ENCODE measurements at places on chromosomes 16 and 17.

DNA sequence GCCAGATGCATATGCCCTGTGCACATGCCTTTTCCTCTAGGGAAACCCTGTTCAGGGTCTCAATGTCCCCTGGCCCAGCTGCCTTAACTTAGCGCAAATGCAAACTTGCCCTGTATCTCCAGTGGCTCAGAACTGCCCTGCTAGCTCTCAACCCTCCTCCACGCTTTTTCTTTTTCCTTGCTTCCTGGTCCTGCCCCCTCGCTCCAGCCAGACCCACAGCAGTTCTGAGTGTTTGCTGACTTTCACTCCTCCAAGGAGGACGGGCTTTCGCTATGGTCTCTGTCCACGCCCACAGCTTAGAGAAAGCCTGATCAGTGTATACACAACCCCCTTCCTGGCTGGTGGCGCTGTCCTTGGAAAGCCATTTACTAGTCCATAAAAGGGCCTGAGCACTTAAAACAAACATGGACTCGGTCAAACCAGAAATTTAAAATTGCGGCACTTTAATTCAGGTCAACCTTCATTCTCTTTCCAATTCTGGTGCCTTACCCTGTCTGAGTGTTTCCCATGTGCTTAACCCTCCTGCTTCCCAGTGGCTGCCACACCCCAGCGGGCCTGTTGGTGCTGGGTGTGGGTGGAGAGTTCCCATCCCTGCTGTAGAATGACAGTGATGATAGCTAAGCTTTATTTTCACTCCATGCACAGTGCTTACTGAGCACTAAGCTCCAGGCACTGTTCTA is 15.6 kb upstream of the TMEM98 start:
- DNase-seq, result no peak

DNA sequence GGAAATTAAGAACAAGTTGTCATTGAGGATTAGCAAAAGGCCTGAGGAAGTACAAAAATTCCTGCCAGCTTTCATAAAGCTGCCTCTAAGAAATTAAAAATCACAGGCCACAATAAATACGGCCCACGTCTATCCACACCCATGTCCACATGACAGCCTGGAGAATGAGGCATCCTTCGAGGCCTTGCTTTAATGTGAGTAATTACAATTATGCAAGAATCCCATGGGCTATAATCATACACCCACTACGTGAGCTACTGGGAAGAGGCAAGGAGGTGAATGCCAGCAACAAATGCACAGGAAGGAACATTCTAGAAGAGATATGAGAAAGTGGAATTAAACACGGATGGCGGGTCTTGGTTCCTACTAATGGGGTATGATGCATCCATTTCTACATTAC is 65.4 kb upstream of the ZFHX3 start:
- no peak for DNase-seq

DNA sequence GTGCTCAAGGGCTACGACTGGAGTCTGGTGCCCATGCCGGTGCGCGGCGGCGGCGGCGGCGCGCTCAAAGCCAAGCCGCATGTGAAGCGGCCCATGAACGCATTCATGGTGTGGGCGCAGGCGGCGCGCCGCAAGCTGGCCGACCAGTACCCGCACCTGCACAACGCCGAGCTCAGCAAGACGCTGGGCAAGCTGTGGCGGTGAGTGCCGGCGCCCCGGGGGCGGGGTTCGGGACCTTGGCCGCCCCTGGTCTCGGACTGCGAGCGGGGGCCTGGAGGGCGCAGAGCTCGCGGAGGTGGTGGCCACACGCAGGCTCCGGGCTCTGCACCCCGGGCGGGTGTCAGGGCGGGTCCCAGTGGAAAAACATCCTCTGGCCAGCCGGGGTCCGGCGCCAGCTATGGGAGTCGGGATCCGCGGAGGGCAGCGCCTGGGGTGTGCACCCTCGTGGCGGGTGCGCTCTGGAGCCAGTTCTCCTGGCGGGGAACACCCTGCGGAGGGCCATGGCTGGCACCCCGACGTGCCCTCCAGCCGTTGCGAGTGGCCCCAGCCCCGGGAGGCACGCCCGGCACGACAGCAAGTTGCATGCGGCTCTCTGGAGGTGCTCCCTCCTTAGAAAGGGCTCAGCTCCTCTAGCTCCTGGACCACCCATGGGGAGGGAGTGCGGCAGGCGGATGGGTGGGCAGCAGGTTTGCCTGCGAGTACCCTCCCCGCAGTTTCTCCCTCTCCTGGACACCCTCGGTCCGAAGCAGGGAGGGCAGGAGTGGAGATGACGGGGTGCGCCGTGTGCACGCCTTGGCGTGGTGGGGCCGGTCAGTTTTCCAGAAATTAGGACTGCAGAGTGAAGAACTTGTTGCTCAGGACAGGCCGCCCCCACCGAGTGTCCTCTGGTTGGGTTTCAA is 824 bp downstream of the SOX8 start:
- DNase-seq, result no peak

DNA sequence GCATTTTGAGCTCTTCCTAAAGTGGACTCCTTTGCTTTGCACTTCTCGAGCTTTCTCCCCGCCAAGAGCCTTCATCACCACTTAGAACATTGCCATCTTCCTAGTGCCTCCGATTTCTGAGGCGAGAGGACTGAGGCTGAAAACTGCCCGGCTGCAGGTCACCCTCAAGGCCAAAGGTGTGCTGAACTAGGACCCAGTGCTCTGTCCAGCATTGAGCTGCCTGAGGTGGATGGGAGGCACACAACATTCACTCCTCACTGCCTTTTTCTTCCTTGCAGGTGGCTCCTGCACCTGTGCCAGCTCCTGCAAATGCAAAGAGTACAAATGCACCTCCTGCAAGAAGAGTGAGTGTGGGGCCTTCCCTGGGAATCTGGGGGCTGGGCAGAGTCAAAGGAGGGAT is 5.4 kb downstream of the MT1A start:
- DNase-seq, result no peak

DNA sequence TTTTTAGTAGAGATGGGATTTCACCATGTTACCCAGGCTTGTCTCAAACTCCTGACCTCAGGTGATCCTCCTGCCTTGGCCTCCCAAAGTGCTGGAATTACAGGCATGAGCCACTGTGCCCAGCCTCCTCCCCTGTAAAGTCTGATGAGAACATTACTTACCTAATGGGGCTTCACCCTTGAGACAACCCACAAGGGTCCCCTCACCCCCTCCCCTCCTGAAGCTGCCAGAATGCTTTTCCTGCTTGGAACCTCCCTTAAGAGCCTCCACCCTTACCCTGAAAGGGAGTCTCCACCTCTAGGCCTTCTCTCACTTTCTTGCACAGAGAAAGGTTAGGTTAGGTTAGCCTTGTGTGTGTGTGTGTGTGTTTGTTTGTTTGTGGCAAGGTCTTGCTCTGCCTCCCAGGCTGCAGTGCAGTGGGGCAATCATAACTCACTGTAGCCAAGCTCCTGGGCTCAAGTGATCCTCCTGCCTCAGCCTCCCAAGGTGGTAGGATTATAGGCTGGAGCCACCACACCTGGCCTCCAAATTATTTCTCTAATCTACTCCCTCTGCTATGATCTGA is 8.9 kb downstream of the SLC5A11 start:
- no peak for DNase-seq

DNA sequence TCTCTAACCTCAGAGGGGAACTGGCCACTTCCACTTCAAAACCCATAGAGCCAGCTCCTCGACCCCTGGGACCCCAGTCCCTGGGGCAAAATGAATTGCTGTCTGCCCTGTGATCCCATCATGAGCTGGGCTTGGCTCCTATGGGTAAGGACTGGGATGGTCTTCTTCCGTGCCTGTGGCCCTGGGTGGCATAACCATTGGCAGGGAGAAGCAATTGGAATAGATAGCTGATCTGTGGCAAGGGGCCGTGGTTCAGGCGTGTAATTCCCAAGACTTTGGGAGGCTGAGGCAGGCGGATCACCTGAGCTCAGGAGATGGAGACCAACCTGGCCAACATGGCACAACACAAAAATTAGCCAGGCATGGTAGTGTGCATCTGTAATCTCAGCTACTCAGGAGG is 4.3 kb downstream of the SULT1A2 start:
- DNase-seq, result no peak

DNA sequence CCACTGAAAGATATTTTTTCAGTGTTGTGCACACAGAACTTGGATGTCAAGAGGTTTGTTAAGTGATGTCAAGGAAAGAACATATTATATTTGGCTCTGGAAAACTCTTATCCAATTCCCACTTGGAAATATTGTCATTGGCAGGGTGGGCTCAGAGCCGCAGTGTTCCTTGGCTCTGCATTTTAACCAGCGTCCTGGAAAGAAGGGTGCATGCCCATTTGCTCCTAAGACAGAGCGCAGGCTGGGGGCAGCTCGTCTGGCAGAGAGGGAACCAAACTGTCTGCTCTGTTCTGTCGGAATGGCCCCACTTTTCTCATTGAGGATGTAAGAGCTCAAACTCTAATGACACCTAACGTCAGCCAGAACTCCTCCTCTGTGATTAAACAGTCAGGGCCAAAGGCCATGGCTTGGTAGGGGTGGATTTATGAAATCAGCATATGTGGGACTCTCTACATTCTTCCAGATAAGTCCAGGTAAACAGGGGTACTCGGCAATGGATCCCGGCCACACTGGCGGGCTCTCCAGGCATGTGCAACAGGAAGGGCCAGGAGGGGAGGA is 18.0 kb downstream of the SLC47A1 start:
- no peak for DNase-seq

GRCh38 chr17:36850790-36851189 is 86.5 kb upstream of the LHX1 start:
- DNase-seq, result no peak

DNA sequence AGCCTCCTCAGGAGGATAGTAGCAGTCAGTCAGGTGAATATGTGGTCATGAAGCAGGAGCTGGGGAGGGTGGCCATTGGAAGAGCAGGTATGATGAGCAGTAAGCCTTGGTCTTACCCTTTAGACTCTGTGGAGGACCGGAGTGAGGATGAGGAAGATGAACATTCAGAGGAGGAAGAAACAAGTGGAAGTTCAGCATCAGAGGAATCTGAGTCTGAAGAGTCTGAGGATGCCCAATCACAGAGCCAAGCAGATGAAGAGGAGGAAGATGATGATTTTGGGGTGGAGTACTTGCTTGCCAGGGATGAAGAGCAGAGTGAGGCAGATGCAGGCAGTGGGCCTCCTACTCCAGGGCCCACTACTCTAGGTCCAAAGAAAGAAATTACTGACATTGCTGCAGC is 12.7 kb downstream of the SRCAP start:
- no peak for DNase-seq
